ENCODE measurements at places on chromosomes 7 and 10.

DNA sequence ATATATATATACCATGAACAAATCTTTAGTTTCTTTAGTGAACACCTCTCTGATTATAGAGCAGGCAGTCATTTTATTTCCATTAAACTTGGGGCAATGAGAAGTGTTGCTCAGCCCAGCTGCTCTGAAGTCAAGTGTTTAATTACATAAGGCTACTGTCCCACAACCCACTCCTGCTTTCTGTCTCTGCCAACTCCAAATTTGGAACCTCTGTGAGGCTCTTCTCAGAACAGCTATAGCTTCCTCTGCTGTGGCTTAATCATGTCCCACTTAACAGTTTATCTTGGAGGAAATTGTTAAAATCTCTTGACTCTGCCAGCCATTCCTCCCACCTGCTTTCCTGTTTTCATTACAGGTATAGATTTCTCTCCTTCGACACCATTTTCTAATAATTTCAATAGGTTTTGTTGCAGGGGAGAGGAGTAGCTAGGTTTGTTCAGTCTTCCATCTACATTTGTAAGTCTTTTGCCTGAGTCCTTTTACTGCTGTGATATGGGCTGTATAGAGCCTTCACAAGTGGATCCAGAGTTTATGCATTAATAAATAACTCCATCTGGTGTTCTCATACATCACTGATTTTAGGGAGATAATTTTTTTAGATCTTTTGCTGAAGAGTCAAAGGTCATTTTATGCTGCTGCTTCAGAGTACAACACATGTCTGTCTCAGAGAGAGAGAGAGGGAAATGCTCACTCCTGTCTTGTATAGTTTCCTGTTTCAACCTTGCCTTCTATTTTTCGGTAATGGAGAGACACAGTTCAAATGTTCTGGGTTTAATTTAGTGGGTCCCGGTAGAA lies 170.4 kb downstream of the WNT2 start:
- peak; percentile 45 for DNase-seq

- no peak for DNase-seq
These were observed 62.5 kb downstream of the DAGLB start for GRCh38 chr7:6385110-6385781.

DNA sequence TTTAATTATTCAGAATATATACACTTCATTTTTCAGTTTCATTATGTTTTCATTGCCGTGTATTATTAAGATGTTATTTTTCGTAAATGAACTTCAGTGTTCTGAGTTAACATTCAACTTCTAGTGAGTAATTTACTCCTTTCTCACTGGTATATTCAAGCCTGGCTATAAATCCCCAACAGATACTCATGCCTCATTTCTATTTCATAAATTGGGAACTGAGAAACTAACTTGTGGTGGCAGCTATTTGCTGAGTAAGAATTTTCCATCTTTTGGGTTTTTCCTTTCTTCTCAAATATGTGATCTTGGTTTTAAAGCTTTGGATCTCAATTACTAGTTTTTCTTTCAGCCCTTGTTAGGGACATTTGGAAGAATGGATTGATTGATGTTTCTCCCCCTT lies 281.1 kb downstream of the CDK14 start:
- DNase-seq: no peak

DNA sequence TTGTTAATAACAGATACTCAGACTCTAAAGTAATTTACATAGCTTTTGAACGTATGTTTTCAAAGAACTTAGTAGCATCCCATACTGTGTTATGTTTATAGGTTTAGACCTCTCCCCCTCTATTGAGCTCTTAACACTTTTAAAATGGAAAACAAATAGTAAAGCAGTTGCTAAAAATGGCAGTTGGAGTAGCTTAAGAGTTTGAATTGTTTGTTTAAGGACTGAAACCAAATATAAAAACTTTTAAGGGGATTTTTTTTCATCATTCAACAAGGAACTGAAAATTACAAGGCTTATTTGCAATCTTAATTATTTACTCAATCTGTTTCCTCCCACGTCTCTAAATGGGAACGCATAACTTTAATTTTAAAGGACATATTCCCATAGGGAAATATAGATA lies 1.6 kb upstream of the SPAG6 start:
- no peak for DNase-seq

DNA sequence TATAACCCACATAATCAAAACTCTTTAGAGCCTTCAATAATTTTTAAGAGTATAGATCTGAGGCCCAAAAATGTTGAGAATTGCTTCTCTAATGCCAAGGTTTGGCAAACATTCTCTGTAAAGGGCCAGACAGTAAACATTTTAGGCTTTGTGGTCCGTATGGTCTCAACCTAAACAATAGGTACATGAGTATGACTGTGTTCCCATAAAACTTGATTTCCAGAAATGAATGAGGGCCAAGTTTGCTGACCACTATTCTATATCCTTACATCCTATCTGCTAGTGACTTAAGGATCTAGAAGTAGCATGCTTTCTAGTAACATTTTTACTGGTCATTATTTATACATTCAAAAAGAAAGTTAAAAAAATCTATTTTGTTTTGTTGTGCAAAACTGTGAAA lies 58.9 kb downstream of the MPP7 start:
- no peak for DNase-seq

GRCh38 chr10:128527711-128528110 lies 401.5 kb upstream of the MKI67 start:
- no peak for DNase-seq

GRCh38 chr7:50564171-50564570 lies 1.0 kb downstream of the DDC start:
- no peak for DNase-seq

GRCh38 chr7:90594751-90595317 lies 1.3 kb upstream of the CDK14 start:
- DNase-seq: no peak

DNA sequence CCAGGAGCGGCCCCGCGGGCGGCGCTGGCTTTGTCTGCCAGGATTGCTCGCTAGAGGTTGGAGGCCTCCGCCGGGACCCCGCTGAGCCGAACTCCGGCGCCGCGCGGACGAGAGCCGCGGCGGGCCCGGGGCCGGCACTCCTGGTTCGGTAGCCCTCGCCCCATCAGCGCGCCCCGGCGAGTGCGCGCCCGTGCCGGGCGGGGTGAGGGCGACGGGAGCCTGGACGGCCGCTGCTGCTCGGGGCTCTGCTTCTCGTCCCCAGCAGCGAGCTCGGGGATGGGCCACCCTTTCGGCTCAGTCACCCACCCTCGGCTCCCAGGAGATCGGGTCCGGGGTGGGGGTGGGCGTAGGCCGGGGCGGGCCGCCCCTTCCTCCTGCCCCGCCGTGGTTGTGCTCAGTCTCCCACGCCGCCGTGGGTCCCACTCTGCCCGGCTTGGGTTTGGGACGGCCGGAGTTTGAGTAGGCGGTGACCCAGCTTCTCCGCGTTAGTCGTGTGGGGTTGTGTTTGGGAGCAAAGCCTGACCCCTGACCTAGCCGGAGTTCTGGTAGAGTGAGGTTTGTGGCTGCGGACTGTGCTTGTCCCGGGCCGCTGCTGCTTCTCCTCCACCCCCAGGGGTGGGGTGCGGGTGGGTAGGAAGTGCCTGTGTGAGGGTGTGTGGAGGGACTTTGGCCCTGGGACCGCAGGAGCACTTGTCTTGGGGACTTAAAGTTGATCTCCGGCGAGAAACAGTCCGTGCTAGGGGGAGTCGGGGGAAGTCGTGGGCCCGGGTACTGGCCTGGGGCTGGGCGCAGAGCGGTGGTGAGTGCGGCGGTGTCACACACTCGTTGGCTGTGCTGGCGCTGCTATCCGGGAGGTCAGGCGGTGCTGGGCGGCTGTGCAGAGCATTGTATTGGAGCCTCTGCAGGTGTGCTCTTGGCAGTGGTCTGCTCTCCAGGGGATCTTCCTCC lies 677 bp downstream of the TSPAN14 start:
- no peak for DNase-seq

DNA sequence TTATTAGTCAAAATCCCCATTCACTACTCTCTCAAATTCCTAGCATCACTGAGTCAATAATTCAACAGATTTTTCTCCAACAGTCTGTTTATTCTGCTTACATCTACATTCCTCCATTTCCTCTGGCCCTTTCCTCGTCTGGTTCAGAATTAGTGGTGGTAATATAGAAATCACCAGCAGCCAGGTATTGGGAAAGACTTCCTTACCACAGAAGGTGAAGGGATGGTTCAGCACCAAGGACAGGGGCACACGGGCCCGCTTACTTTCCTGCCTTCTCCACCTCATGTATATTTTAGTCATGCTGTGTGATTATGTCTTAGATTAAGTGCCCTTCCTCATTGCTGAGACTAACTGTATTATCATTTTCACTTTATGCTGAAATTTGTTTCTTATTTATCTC lies 70.4 kb upstream of the APBB1IP start:
- no peak for DNase-seq

GRCh38 chr7:44066494-44067063 lies 1.2 kb upstream of the PGAM2 start:
- DNase-seq: no peak

DNA sequence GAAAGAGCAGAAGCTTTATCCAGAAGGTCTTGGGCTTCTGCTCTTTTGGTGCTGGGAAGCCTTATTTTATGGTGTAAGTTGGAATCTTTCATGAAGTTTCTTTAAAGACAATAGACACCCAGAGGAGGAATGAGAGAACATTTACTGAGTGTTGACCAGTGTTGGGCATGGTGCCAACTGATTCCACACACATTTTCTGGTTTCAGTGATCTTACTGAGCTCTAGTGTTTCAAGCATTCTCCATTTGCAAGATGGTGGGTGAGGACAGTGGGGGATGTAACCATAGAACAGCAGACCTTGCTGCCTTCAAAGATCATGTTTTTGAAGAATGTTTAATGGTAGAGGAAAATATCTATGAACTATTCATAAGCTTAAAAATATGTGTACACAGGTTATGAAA lies 114.6 kb downstream of the LRMDA start:
- DNase-seq: no peak
